Activated CD4-positive, alpha-beta T cell treated with anti-CD3 and anti-CD28 coated beads for 36 hours (primary cell): ENCODE measurements at places on chromosomes 3 and 15. TPM values are rescaled to one million over a fixed set of nuclear protein-coding genes. Genes with fewer than 3 reads are reported as not detected.

Gene PDIA5
- total RNA-seq: 20.7 TPM

GRCh38 chr15:40358471-40359353 lies 693 bp downstream of the DISP2 start:
- DNase-seq: peak; percentile 48

DNA sequence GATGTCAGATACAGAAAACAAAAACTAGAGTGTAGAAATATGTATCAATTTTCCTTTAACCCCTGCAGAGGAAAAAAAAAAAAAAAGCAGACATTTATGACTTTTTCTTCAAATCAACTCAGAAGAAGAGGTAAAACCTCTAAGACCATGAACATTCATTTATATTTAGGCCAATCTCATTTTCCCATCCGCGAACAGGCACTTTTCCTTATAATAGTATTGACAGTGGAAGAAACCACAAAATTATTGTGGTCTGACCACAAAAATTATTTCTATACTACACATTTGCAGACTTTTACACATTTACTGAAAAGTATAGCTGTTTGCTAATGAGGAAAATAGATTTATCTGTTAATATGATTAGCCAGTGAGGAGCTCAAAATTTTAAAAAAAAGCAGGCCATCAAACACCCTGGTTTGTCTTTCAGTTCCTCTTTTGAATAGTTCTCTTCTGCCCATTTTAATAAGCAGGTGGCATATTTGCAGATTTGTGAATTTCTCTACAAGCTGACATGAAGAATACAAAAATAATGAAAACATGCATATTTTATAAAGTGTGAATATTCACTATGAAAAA lies 5.7 kb downstream of the OSBPL11 start:
- no peak for DNase-seq

DNA sequence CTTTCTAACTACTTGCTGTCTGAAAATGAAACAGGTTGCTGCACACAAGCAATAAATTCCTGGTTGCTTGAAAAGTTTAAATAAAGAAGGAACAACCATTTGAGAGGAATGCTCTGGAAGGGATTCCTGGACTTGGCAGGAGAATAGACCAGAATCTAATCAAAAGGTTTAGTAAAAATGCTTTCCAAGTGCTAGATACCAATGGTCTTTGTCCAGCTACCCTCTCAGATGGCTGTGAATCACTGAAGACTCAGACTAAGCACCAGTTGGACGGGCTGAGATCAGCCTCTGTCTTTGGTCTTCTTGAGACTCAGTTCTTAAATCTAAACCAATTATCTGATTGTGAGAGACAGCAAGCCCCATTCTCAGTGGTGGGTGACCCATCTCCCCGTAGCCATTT lies 27.7 kb upstream of the LPP start:
- DNase-seq: no peak

GRCh38 chr15:63509056-63509954 lies 4.9 kb downstream of the USP3 start:
- DNase-seq: no peak

DNA sequence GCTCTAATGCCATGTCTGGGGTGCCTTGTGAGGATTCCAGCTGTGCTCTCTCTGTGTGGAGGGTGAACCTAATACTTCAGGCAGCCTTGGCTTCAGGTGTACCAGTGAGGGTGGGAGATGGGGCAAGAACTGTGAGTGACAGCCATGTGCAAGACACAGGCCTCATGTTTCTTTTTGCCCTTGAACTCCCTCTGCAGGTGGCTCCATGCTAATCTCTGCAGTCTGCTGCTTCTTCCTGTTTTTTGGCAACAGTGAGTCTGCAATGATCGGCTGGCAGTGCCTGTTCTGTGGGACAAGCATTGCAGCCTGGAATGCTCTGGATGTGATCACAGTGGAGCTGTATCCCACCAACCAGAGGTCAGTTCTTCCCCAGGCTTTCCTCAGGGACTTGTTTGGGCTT lies 189.3 kb downstream of the SV2B start:
- no peak for DNase-seq

DNA sequence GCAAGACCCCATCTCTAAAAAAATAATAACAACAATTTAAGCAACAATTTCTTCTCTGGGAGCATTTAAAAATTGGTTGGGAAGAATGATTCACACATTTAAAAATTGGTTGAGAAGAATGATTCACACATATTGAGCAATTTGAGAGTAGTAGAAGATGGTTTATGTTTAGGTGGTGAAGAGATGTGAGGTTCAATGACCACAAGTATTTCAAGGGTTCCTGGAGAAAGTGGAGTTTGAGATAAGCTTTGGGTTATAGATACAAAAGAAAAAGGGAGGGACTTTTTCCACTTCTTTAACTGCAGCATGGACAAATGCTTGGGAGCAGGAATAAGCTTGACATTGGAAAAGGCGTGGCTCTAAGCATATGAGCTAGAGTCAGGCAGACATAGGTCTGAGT lies 145.7 kb upstream of the NPHP3 start:
- DNase-seq: no peak

Gene GOLGA8R
- total RNA-seq: 0.75 TPM
